ENCODE measurements at places on chromosomes 11 and 22. TPM values are rescaled to one million over a fixed set of nuclear protein-coding genes. Genes with fewer than 3 reads are reported as not detected.

DNA sequence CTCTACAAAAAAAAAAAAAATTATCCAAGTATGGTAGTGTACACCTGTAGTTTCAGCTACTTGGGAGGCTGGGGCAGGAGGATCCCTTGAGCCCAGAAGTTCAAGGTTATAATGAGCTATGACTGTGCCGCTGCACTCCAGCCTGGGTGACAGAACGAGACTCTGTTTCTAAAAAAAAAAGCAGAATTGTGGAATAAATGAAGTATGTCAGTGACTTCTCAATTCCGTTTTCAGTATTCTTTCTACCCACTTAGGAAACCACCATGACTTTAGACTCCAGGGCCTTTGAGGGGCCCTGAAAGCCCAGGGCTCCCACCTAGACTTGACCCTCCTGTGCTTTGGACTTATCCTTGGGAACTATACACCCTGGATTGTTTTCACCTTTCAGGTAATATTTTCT lies 6.5 kb upstream of the NUP160 start:
- DNase-seq, result no peak

The USP35 gene
- total RNA-seq, result 10.0 TPM

GRCh38 chr11:113685654-113686359 lies 20.3 kb downstream of the TMPRSS5 start:
- no peak for DNase-seq

The C11orf71 gene
- total RNA-seq, result 10.7 TPM

DNA sequence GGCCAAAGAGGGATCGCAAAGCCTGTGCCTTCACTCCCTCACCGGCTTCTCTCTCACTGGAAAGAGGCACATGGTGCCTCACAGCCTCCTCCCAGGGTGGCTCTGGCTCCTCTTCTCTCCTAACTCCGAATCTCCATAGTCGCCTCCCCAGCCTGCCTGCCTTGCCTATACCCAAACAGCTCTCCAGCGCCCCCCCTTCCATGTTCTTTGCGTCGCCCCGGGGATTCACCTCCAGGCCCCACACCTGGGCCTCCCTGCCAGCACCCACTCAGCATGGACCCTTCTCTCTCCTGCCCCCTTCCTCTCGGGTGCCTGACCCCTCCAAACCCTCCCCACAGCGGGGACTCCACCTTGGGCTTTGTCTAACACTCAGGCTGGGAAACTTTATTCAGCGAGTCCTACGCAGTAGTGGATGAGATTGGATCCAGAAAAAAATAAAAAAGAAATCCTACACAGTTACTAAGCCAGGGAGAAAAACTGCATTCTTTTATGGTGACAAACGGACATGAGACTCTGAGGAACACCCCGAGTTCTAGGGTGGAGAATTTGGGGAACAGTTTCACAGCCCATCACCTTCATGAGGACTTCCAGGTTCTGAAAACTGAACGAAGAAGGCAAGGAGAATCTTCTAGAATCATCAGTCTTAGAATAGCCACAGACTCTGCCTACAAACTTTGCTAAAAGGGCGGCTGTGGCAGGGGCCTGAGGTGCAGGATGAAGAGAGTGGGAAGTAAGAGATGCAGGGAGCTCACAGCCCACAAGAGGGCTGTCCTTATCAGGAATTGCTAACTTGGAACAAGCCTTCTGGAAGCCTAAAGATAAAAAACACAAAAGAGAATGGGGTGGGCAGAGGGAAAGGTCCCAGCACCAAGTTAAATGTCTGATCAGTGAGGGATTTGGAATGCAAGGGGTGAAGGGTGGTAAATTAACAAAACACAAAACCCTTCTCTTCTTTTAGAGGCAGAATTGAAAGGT lies 5.3 kb downstream of the PPM1F start:
- no peak for DNase-seq

All from ureter (tissue), 1 donor.